ENCODE measurements at places on chromosomes 4 and X.

DNA sequence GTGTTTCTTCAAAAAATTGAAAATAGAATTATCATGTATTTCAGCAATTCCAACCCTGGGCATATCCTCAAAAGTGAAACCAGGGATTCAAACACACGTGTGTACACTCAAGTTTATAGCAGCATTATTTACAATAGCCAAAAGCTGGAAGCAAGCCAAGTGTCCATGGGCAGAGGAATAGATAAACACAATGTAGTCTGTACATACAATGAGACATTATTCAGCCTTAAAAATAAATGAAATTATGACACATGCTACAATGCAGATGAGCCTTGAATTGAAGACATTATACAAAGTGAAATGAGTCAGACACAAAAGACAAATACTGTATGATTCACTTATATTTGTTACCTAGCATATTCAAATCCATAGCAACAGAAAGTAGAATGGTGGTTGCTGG is 853.4 kb downstream of the STIM2 start:
- DNase-seq: no peak

GRCh38 chr4:138236037-138236436 is 6.1 kb downstream of the SLC7A11 start:
- no peak for DNase-seq

DNA sequence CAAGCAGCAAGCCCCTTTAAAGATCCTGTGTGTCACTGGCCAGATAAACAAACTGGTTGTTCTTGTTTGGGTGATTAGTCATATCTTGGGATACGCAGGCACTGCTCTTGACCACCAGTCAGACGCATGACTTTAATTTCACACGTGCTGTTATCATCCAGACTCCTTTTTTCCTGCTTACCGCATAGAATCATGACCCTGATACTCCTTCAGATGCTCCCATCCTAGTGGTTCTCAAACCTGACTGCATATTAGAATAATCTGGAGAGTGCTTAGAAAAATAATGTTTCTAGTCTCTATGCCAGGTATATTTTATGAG is 78.8 kb downstream of the CLDN22 start:
- no peak for DNase-seq

- DNase-seq: peak; percentile 2
Measured at GRCh38 chr4:103719830-103720207, at the start of gene TACR3. Gene TACR3 (minus strand): TSS chr4:103719985. CDS start chr4:103719675, 310 bp downstream.

DNA sequence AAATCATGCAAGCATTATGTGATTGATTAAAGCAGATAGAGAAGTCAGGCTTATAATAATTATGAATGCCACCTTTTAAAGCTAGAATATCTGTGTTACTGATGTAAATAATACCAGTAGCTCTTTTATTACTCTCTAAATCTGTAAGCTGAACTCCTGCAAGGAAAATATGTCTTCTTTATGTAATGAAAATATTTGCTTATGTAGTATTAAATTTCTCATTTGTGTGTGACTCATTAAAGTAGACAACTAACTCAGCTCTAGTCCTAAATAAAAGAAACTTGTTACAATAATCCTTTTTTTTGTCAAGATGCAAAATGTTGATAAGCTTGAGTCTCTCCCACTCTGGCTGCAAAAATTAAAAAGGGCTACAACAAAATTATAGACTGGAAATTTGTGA is 137.7 kb upstream of the FAT1 start:
- no peak for DNase-seq

Measured in fibroblast of upper back skin (primary cell).